GM06990 (cell line): ENCODE measurements at places on chromosomes 3 and 15.

DNA sequence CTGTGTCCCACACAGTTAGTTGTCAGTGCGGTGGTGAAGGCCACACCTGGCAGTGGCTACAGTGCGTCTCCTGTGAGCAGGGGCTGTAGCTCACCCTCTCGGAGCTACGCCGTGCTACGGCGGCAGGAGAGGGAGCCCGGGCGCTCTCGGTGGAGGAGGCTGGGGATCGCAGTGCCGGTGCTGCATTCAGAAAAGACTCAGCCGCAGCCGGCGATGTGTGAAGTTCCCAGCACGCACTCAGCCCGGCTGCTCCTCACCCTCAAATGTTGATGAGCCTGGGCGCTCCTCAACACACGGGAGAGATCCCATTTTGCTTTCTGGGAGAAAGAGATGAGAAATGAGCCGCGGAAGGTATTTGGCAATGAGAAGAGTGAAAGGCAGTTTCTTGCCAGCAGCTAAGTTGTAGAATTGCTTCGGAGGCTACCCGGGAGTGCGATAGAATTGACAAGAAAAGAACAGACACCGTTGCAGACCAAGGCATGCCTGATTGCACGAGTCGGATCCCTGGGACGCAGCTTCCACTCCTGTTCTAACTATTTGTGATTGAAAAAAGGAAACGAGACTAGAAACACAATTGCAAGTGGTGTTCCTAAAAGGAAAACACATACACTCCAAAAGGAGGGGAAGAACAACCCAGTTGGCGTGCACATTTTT, at the start of gene UNC13C:
UNC13C (plus strand) TSS at position 189 of the 654 bp plus-strand sequence. CDS start 34,463 bp downstream, outside the sequence.
- peak; percentile 6 for DNase-seq

DNA sequence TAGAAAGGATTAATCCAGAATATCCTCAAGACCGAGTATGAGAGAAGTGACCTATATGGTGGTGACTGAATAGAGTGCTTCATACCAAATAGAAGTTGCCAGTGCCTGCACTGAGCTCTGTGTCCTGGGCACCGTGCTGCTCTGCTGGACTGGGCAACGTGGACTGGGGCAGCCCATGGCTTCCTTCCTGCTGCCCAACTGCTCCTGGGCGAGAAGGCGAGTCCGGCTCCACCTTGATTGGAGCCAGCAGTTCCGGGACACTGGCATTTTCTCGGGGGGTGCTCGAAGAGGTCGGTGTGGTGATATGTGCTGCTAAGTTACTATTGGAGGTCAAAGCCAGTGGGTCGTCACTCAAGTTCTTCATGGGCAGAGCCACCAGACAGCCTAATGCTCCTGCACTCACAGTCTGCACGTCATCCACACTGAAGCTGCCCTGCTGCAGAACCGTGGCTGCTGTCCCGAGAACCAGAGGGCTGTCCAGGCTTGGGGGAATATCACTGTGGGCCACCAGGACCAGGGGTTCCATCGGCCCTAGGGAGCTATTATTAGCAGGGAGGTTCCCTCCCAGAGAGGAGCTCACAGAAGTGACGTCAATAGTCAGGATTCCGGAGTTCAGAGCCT, 14.1 kb downstream of the ZXDC start:
- DNase-seq, result no peak

GRCh38 chr15:52488830-52489229, 39.9 kb downstream of the MYO5A start:
- no peak for DNase-seq

DNA sequence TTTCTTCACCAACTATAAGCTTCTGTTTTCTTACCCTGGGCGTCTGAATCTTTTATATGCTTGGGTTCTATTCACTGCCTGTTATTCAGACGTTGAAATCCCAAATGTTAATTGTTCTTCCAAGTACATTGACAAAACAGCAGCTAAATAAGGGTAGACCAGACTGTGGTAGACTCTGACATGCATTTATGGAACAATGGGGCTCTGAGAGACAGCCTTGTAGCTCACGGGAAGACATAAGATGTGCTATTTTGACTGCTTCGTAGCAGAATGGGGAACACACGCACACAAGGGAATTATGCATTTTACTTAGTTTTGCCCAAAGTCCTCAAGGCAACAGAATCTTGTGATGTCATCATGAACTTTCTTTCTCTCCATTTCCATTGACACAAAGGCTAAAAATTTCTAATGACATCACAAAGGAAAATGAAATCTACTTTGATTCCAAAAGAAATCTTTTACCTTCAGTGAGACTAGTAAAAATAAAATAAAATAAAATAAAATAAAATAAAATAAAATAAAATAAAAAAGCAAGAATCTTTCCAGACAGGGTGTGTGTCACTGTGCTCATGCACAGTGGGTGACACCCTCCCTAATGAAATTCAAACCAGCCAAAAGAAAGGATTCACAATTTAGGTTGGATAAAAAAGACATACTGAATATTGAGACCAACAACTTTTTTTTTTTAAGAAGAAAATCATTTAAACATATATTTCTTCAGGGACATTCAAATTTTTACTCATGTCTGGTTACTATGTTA, 346.6 kb downstream of the ZBTB20 start:
- DNase-seq, result no peak

DNA sequence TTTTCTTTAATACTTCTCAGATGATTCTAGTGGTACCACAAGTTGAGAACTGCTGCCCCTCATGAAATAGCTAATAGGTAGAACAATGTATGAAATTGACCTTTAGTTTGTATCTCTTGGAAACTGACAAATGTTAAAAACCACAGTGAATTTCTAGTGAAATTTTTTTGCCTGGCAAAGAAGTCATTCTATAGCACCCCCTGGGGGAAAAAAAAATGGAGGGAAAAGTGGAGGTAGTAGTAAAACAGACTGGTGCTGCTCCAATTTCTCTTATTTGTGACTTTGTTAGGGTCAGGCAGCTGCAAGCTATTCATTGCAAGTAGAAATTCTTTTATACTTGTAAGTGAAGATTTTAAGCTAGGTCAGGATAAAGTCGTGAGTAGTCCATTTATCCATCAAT, 605.0 kb downstream of the NLGN1 start:
- DNase-seq, result no peak

- DNase-seq, result no peak
Measured at GRCh38 chr3:182104881-182105280, 393.2 kb downstream of the SOX2 start.

DNA sequence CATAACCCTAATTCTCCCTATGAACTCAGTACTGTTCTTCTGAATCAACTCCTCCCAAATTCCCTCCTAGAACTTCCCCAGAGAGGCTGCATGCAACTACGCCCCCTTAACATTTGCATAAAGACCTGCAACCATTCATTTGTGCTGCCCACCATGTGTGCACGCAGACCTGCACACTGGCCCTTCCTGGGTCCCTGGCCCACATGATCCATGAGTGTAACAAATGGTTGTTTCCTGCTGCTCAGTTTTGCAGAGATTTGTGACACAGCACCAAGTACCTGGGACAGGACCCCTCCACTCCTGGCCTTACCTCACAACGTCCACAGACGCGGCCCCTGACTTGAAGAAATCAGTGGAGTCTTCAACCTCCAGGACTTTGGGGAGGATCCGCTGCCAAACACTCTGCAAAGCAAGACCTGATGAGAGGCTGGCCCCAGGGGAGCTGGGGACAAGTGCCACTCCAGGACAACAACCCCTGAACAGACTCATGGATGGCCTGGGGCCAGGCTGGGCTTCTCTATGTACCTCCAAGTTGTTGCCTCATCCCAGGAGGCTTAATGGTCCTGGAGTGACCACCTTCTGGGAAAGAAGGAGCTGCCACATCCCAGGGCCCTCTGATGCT, 33.8 kb downstream of the ALDH1L1 start:
- DNase-seq, result no peak

DNA sequence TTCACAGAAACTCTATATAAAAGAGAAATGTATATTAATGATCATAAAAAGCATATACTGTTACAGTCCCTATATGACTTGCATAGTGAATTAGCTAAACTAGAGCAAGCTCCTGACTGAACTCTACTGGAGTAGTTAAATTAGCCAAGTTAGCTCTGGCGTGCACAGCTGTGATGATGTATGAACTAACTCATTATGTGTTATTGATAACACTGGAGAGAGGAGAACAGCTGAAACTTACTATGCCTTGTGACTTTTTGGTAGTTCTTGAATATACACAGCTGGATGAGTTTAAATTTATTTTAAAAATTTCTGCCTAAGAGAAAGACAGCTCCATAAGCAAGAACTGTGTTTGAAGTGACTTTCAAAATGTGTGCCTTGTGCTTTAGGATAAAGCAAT, 8.1 kb downstream of the TIPARP start:
- DNase-seq, result no peak

DNA sequence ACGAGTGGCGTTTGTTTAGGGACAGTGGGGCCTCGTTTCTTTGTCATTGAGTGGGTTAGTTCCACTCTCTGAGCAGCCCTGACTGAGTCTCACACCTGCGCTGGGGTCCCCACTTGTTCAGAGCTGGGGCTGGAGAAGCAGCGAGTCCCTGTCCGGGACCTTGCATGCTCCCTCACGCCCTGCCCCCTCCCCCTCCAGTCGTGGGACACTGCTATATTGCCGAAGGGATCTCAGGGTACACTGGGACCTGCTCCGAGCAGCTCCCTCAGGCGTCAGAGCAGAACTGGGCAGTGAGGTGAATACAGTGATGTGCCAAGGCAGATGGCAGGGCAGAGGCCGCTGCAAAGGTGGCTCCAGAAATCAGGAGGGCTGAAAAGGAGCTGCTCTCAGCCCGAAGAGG, 59.9 kb upstream of the KLF13 start:
- no peak for DNase-seq

GRCh38 chr15:89376388-89376787, 41.8 kb upstream of the POLG start:
- DNase-seq, result no peak

DNA sequence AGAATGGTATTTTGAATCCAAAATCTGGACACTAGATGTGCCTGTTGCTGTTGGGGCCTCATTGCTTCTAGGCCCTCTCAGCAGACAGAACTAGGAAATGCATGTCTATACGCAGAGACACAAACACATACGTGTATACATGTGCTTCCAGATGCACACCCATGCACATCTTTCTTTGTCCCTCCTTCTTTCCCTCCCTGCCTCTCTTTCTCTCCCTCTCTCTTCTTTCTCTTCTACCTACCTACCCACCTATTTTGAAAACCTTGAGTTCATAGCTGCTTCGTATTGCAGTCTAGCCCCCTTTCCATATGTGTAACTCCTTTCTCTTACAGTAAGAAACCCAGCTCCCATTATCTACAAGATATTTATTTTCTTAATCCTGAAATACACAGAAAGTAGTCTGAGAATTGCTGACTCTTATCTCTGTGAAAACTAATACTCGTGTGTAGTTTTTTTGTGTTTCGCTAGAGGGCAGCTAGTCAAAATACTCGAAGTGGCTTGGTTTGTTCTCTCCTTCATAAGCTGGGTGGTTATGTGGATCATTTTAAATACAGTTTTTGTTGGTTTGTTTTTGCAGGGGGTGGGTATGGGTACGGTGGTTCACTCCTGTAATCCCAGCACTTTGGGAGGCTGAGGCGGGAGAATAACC, 18.5 kb downstream of the RPL32 start:
- no peak for DNase-seq

GRCh38 chr3:15499536-15499935, 22.0 kb downstream of the COLQ start:
- DNase-seq, result no peak

GRCh38 chr15:92097474-92098178, 244.1 kb downstream of the SLCO3A1 start:
- DNase-seq, result no peak

DNA sequence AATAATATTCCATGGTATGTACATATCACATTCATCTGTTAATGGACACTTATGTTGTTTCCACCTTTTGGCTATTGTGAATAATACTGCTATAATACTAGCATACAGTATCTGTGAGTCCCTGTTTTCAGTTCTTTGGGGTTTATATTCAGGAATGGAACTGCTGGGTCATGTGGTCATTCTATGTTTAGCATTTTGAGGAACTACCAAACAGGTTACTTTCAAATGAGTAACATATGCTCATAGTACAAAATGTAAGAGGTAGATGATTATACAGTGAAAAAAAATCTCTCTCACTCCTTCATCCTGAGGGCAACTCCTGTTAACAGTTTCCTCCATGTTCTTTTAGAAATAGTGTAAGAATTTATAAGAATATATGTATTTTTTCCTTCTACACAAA, 162.2 kb downstream of the PLD1 start:
- no peak for DNase-seq

DNA sequence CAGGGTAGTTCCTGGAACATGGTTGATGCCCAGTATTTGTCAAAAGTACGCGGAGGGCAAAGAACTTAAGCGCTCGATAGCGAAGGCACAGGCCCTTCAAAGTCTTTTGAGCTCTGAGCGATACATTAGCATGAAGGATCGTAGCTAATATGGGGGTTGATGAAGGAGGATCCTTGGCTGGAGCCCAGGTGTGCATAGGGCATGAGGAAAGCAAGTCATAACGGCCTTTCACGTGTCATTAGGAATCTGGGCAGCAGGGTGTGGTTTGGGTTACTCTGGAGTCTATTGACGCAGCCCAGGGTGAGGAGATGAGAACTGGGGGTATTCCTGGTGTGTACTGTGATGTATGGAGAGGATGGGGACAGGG, 31.7 kb downstream of the SPINK8 start:
- DNase-seq, result no peak

GRCh38 chr3:136753326-136753939, 1.3 kb upstream of the STAG1 start:
- DNase-seq, result no peak

- DNase-seq, result no peak
Measured at GRCh38 chr3:172675441-172676193, 35.2 kb downstream of the NCEH1 start.

- DNase-seq, result no peak
Measured at GRCh38 chr3:124766113-124767095, 36.2 kb downstream of the UMPS start.

DNA sequence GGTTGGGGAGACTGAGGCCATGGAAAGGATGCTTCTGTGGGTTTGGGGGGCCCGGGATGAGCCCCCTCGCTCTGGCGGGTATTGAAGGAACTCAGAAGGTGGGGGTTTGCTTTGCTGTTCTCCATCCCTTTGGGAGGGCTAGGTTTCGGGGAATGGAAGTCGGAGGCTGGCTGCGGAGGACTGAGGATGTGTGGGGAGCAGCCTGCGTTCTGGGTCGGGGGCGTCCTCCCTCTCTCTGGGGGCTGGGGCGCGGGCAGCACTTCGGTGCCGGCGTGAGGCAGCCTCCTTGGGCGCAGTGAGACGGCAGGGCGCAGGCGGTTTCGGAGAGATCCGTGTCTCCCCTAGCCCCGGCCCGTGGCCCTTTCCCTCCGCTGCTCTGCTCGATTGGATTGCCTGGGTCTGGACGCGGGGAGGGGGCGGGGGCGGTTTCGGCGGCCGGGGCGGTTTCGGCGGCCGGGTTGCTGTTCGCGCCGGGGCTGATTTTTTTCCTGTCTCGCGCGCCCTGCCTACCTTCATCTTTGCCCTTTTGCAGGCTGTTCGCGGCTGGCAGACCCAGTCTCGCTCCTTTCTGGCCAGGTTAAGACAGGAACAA, 1.4 kb downstream of the PTPRG start:
- DNase-seq, result peak; percentile 52

- no peak for DNase-seq
Measured at GRCh38 chr3:37387462-37387861, 213.1 kb upstream of the LRRFIP2 start.

- no peak for DNase-seq
Measured at GRCh38 chr3:21310891-21311290, 440.1 kb downstream of the ZNF385D start.

- no peak for DNase-seq
Measured at GRCh38 chr3:57110798-57111197, 50.3 kb downstream of the SPATA12 start.
